Hematopoietic multipotent progenitor cell treated with erythropoietin and hydrocortisone succinate and interleukin-3 and kit ligand, for 8 days (in vitro differentiated cells): ENCODE measurements at places on chromosomes 5 and 9.

- peak; percentile 61 for DNase-seq
These were observed 35.9 kb downstream of the TGFBR1 start for GRCh38 chr9:99140685-99141314.

DNA sequence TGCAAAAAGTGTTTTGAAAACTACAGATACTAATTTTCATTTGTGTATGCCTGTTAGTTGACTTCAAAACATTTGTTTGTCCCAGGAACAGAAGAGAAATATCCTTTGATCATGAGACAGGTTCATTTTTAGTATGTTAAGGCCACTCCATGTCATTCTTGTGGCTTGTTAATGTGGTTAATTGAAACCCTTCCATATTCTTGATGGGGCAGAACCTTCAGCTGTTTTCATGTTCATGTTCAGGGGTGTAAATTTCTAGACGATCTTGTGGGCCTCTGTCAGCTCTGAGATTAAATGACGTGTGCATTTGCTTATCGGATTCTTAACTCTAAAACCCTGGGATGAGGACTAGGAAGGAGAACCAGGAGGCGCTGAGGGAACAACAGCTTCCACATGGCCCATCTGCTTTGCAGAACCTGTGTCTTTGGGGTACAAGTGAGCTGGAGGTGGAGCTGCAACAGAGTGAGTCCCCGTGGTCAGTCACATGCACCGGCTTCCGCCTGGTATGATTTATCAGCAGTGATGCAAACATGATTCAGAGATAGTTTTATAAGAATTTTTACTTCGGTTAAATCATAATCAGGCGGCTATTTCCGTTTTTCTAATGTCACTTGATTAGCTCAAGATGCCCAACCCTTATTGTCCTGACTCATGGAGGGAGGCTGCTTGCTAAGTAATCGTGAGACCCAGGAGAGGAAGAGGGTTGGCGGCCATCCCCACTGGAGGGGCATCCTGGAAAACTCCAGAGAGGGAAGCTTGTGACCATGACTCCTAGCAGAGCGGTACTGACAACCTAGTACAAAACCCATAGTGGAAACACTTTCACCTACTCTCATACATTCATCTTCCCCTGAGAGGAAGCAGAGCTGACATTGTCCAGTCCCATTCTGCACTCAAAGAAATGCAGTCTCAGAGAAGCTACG lies 138.4 kb downstream of the C9orf152 start:
- peak; percentile 89 for DNase-seq

GRCh38 chr5:173458828-173459609 lies 130.8 kb upstream of the STC2 start:
- no peak for DNase-seq

DNA sequence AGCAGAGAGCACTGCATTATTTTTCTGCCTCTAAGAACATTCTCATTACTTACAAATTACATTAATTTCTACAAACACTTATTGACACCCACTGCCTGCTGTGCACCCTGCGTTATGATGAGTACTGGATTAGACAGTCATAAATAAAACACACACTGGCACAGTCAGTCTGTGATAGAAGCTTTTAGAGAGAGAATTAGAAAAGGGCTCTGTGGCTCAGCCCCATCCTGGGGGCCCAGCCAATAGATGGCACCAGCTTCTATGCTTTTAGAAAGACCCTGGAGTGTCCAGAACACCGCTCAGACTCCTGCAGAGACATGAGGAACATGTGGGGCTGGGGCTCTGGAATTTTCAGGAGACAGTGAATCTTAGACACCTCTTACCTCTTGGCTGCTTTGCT lies 61.0 kb upstream of the RAPGEF1 start:
- DNase-seq, result no peak

DNA sequence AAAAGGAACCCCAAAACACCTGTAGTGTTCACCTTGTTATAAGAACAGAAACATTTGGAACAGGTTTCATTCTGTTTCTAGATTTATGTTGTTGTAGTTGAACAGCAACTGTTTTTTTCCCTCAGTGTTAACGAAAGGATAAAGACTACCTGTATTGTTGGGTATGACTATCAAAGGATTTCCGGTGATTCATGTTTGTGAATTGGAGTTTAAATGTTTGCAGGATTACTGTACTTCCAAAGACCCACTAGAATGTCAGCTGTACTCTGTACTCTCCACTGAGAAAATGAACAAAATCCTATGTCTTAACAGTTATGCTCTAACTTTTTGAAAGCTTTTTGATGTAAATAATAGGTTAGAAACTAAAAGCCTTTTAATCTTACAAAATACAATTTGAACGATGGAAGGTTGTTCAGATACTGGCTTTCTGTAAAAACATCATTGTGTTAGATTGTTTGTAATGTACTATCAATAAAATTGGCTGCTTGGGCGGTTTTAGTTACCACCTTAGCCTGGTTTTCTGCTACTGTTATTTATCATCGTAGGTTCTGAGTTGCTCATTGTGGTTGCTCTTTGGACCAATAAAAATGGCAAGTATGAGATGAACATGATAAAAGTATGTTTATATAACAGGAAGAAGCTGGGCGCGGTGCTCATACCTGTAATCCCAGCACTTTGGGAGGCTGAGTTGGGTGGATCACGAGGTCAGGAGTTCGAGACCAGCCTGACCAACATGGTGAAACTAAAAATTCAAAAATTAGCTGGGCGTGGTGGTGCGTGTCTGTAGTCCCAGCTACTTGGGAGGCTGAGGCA lies 44.1 kb downstream of the DCP2 start:
- no peak for DNase-seq

- DNase-seq, result no peak
These were observed 1028.5 kb upstream of the ACO1 start for GRCh38 chr9:31355965-31356364.
